ENCODE measurements at places on chromosomes 6 and 20.

DNA sequence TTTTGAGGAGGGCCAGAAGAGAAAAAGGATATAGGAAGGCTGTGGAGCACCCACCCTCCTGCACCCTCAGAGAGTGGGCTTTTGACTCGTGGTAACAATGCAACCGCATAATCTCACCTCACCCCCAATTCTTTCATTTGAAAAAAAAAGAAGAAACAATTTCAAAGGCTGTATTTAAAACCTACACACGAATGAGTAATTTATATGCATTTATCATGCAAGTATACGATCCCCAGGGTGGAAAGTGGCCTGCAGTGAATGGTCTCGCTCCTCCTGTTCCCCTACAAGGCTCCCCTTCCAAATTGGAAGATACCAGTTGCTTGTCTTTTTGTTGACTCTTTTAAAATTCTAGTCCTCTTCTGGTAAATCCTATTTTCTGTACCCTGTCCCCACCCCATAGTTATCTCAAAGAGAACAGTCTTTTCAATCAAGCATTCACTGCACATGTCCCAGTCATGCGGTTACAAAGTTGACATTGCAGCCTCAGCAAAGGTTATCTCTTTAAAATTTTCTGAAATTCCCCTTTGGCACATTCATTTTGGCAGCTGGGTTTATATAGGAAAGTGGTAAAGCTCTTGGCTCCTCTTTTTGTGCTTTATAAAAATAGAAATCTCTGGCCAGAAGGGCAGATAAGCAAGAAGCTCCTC is 110.6 kb downstream of the ARID1B start:
- no peak for DNase-seq

GRCh38 chr20:53162251-53162835 is 190.2 kb downstream of the TSHZ2 start:
- peak; percentile 79 for DNase-seq

- no peak for DNase-seq
These were observed 69.7 kb downstream of the ANKS1A start for GRCh38 chr6:34958734-34959133.

GRCh38 chr6:4687656-4687988 is 88.6 kb upstream of the CDYL start:
- no peak for DNase-seq

DNA sequence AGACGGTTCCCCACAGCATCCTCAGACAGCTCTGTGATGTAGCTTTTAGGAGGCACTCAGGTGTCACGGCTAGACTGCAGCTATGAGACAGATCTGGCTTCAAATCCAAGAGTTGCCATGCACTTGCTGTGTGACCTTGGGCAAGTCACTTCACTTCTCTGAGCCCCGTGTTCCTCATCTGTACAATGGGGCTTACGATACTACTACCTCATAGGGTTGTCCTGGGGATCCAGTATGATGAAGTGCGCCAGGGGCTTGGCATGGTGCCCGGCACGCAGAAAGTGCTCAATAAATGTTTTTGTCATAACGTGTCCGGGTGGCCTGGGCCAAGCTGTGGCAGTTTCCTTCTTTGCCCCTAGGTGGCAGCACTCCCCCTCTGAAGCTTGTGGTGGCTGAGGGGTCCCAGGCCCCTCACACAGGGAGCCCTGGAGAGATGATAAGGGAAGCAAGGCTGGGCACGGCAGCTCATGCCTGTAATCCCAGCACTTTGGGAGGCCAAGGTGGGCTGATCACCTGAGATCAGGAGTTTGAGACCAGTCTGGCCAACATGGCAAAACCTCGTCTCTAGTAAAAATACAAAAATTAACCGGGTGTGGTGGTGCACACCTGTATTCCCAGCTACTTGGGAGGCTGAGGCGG is 19.1 kb upstream of the CHMP4B start:
- peak; percentile 75 for DNase-seq

DNA sequence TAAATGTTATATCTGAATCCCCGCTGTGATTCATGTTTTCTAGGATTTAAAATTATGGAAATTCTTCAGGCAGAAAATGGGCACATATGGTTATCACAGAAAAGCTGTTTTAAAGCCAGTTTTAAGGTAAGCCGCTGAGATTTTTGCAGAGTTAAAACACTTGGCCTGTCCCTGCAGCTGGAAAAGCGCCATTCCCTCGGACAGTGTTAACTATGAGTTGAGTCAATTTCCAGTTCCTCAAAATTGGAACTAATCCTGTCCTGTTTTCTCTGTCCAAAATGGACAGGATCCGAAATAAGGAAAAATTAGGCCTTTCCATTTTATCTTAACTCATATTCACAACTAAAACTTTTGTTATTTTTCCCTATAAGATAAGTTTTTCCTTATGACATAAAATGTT is 225.2 kb downstream of the SAMD5 start:
- DNase-seq: no peak

DNA sequence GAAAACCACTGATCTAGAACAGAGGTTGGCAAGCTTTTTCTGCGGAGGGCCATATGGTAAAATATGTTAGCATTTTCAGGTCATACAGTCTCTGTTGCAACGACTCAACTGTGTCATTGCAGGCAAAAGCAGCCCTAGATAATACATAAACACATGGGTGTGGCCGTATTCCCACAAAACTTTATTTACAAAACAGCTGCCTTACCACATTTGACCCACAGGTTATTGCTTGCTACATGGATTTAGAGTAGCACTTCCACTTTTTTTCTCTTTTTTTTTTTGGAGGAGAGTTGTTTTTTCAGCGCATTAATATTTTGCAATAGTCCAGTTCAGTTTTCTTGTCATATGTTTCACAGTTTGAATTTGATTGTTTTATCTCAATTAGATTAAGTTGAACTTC is 2.5 kb upstream of the IGF2R start:
- DNase-seq: no peak

GRCh38 chr20:59777331-59777725 is 156.1 kb downstream of the SYCP2 start:
- no peak for DNase-seq

GRCh38 chr20:5881703-5882102 is 68.6 kb downstream of the TRMT6 start:
- no peak for DNase-seq

DNA sequence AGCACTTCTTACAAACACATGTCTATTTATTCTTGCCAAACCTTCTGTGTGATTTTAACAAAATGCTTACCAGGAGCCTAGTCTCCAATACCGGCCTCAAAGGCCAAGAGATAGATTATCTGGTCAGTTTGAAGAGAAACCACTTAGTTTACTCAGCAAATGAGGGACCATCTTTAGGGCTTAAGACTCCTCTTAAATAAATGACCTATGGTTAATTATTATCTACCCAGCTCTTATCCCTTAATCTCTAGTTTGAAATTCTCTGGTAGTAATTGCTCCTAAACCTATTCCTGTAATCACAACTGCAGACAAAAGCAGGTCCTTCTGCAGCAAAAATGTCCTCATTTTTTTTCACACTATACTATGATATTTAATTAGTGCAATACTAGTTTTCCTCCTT is 301.8 kb downstream of the KIF16B start:
- DNase-seq: no peak

DNA sequence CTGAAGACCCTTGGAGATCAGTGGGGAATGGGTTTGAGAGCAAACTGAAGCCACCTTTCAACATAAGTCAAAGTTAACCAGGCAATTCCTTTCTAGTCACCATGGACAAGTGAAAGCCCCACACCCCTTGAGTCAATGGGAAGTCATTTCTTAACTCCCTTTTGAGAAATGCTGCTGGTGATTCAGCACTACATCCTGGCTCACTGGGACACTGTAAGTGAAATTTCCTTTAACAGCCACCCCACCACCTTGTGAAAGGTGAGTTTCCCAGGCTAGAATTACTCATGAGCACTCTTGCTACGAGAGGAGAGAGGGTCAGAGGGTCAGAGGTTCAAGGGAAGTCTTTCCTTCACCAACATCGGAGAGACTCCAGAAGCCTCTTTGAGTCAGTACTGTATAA is 93.3 kb upstream of the MARCKS start:
- DNase-seq: no peak

DNA sequence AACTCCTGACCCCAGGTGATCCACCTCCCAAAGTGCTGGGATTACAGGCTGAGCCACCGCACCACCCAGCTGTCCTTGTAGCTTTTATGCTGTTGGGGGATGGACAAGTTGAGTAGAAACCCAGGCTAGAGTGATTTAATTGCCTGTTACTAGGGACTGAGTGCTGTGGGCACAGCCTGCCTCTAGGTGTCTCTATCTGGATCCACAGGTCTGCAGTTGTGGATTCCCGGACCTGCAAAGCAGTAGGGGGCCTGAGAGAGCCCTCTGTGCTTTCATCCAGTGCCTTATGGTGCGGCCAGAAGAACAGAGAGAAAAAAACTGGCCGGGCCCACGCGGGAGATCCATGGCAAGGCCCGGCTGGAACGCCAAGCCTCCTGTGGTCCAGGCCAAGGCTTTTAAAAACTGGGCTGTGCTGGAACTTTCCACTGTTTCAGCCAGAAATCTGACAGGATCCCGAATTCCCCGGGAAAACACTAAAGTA is 5.2 kb downstream of the SIRPA start:
- peak; percentile 87 for DNase-seq

DNA sequence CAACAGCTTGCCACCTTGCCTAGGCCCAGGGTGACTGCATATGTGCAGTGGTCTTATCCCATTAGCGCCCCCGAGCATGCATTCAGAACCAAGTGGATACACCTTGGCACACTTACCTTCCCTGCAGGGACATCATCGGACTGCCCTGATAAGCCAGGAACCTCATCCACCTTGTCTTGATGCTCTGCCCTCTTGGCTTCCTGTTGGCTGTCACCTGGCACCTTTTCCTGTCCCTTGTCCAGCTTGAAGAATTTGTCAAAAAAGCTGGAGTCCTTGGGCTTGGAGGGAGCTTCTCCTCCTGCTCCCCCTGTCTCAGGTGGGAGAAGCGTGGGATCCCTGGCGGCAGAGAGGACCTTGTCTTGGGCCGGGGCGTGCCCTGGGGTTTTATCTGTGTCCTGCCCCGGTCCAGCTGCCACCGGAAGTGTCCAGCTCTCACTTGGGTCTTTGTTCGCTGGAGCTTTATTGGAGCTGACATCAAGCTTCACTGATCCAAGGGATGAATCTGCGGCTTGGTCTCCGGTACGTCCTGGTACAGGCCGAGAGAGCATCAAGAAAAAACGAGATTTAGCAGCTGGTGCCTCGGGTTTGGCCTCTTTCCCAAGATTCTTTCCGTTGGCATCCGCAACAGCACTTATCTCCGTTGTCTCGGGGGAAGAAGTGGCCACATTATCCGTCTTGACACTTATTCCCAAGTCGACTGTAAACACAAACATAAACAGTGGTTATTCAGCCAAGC is 42.0 kb downstream of the BCAS1 start:
- no peak for DNase-seq

All from Karpas-422 (cell line).